ENCODE measurements at places on chromosomes 16 and 17.
A peak's percentile ranks its signal among the peaks of the same experiment; 100 is the strongest.

DNA sequence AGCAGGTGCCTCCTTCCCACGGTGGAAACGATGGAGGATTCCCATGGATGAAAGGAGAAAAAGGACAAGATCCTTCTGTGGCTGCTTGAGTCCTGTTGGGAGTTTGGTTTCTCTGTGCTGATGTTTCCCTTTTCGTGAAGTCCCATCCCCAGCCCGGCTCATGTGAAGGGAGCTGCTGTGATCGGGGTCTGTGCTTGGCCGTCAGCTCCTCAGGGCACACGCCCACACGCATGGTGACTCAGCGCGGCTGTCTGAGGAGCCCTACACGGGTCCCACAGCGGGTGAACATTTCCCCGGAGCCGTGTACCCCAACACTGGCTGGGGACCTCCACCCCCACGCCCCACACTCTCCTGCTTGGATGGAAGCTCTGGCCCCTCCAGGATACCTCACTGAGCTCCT is 44.5 kb upstream of the SSTR5 start:
- no peak for DNase-seq

DNA sequence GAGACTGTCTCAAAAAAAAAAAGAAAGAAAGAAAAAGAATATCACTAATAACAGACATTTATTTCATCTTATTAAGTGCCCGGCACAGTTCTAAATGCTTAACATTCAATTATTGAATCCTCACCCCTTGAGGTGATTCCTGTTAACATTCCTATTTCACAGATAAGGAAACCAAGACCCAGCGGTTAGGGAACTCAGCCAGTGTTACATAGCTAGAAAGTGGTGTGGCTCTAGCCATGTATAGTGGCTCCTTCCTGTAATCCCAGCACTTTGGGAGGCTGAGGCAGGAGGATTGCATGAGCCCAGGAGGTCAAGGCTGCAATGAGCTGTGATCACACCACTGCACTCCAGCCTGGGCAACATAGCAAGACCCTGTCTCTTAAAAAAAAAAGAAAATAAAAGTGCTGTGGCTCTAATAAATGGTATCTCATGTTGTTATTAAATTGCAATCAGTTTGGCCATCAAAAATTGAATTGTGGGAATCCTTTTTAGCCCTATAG is 28.1 kb downstream of the ZNRF1 start:
- DNase-seq, result no peak

GRCh38 chr17:19386974-19387920 is at the start of gene MFAP4:
Gene MFAP4, minus strand, starts transcription at chr17:19387190. Its CDS starts 35 bp downstream, at chr17:19387155.
- DNase-seq, result no peak

DNA sequence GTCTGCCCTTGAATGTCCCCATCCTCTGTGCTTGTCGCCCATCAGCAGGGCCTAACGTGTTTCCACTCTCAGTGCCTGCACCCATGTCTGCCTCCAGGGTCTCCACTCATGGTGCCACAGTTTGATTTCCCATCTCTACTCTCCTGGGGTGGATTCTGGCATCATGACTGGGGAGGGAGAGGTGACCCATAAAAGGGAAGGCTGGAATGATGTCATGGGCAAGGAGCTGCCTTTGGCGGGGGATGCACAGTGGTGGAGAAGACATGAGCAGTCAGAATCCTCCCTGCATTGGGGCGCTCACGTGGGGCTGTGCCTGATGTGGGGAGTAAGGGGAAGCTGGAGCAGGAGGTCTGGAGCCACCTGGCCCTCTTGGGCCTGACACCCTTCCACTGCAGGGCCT is 100.9 kb downstream of the USP22 start:
- no peak for DNase-seq

GRCh38 chr16:85759136-85759535 is 8.2 kb upstream of the C16orf74 start:
- DNase-seq, result no peak

- DNase-seq, result no peak
Measured at GRCh38 chr17:1137465-1137894, 42.3 kb downstream of the ABR start.

GRCh38 chr17:1985686-1986085 is 39.4 kb downstream of the RTN4RL1 start:
- DNase-seq, result no peak

GRCh38 chr16:47727131-47727530 is 266.0 kb downstream of the PHKB start:
- DNase-seq, result no peak

- DNase-seq, result no peak
Measured at GRCh38 chr17:76085731-76086366, 6.9 kb downstream of the ZACN start.

- DNase-seq, result no peak
Measured at GRCh38 chr17:29572691-29573557, 4.4 kb downstream of the TP53I13 start.

- no peak for DNase-seq
Measured at GRCh38 chr17:2894782-2895181, 98.5 kb downstream of the RAP1GAP2 start.

GRCh38 chr16:87076950-87077749 is 240.0 kb downstream of the C16orf95 start:
- DNase-seq, result no peak

DNA sequence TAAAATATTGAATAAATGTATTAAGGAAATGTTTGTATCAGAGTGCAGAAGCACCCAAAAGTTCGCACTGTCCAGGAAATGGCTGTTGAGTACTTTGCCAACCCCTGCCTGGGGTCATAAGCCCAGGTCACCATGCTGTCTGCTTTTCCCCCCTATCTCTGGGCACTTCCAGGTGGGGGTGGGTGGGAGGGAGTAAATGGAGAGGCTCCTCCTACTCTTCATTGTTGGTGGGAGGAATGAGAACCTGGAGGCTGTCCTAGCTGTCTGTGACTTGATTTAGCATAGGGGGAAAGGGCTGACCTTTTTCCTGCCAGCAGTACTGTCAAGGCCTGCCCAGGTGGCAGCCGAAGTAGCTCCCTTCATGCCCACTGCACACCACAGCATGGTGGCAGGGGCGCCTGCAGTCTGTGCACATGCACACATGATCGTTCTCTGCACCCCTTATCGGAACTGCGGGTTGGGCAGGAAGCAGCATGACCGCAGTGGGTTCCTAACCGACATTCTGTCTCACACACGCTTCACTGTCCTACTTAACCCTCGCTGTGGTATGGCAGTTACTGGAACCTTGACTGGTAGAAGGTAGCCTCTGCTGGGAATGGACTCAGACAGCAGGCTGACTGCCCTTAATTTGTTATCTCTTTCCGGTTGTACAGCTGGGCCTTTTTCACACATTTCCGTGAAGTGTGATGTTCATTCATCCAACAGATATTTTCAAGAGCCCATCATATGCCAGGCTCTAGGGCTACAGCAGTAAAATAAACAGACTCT is 41.5 kb downstream of the LDHD start:
- peak; percentile 34 for DNase-seq

DNA sequence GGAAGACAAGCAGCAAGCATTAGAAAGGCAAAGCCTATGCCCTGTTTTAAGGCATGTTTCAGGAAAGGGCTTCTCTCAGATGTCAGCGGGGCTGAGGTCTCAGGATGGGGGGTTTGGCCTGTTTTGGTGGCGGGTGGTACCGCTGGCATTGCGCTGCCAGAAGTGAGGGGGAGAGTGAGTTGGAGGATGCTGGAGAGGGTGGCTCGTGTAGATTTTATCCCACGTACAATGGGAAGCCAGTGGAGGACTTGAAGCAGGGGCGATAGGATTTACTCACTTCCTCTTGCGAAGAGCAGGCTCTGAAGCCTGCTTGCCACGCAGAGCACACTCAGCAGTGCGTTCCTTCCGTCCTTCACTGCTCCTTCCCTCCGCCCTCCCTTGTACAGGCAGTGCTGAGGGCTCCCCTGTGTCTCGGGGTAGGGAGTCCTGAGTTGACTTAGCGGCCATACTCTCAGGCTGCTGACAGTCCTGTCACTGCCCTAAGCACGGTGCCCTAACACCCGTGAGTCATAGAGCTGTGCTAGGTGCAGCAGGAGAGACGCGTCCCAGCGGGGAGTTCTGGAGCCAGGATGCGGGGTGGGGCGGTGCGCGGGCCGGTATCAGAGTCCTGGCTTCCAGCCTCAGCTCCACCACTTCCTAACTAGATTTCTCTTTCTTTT is 113.1 kb downstream of the SNX29 start:
- DNase-seq, result no peak

GRCh38 chr17:59378675-59379074 is 47.2 kb downstream of the YPEL2 start:
- no peak for DNase-seq

DNA sequence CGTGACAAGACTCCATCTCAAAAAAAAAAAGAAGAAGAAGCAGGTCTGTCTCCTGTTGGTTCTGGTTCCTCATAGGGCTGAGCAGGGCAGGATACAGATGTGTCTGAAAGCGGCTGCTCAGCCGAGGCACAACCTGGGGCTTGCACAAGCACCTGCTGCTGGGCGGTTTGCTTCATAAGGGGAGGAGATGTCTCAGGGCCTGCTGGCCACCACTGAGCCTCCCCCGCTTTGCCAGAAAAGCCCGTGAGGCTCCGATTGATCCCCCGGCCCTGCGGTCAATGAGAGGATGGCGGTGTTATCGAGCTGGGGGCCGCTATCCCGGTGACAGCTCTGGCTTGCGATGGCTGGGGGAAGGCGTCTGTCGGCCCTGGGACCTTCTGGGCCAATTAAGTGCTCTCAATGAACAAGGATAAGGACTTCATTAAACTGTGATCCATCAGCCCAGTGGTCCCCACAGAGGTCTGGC is 162.0 kb downstream of the SDK2 start:
- DNase-seq, result no peak

DNA sequence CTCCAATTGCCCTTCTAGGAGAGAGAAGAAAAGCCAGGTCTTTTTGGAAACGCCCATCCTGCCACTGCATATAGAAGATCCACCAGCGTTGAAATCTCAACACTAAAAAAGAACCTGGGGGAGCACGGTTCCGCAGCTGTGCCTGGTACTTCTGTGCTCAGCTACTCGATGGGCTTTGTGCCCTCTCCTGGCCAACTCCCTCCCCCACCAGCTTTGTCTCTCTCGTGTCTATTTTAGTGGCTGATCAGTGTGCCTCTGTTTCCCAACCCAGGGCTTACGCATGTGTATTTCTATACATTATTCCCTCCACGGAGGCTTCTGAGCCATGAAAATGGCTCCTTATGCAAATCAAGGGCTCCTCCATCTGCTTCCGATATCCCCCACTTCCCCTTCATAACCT is 83.5 kb downstream of the RBFOX3 start:
- DNase-seq, result no peak

GRCh38 chr17:79811011-79811867 is 14.4 kb upstream of the CBX8 start:
- DNase-seq, result no peak

- no peak for DNase-seq
Measured at GRCh38 chr17:13550291-13550690, 51.4 kb downstream of the HS3ST3A1 start.

DNA sequence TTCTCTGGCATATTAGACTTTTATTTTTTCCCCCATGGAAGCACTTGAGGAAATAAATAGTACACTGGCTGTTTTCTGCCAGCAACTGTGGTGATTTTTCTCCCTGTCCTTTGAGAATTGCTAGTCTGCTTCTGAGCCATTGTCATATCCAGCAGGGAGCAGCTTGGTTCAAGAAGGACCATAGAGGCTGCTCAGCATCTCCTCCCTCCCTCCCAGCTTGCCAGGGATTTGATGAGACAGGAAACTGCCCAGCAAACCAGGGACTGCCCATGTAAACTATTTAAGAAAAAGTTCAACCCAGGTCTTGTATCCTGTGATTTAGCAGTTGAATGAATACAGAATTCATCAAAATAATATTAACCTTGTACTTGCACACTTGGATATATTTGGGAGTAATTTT is 39.5 kb downstream of the CYB5B start:
- no peak for DNase-seq

GRCh38 chr17:81043725-81044427 is 8.9 kb downstream of the BAIAP2 start:
- DNase-seq, result no peak

DNA sequence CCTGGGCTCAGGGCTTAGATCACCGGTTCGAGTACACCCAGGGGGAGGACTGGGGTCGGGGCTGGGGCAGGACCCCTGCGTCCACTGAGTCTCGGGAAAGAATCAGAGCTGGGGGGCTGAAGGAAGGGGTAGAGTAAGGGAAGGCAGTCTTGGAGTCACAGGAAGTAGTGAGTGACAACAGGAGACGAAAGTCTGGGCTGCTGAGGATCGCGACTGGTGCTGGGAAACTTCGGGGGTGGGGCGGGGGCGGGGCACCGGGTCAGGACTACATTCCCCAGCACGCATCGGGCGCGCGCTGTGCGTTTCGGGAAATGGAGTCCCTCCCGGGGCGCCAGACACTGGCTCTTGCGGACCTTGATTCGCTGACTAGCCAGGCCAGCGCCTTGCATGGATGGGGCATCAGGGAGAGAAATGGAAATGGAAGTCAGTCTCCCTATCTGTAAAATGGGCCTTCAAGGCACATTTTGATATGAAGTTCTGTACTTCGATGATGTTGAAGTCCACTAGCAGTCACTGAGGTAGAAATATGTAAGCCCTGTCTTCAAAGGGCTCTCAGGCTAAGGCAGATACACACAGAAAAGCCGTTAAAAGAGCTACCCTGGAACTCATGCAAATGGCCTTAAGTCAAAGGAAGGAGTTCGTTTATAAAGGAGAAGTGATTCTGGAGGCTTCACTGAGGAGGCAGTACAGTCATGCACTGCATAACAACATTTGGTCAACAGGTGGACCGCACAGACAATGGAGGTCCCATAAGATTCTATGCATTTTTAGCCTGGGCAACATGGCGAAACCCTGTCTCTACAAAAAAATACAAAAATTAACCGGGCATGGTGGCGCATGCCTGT is 697 bp downstream of the CTF1 start:
- DNase-seq, result peak; percentile 58

DNA sequence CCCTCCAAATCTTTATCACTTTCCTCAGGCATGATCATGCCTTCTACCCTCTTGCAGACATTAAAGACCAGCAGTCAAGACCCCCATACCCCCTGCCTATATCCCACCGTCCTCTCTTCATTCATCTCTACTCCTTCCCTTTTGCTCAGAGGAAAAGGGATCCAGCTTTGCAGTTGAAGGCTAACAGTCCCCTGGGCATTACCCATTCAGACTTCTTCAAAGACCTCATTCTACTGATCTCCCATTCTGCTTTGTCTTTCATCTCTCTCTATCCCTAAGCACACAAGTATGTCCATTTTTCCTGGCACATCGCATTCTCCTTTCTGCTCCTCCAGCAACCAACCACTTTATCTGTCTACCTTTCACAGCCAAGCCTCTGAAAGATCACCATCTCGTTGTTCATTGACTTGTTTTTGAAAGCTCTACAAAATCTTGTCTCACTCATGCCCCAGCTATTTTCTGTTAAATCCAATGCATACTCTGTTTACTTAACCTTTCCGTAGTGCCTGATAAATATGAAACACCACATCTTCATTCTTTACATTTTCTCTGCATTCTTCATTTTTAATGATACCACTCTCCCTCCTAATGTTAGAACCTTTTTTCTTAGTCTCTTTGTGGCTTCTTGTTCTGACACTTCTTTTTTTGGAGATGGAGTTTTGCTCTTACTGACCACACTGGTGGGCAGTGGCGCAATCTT is 14.1 kb upstream of the LCMT1 start:
- DNase-seq, result no peak

GRCh38 chr17:48429156-48429555 is 858 bp downstream of the SKAP1 start:
- DNase-seq, result no peak

All from activated CD4-positive, CD25-positive, alpha-beta regulatory T cell (primary cell).